NCI-H1417 (cell line): ENCODE measurements at places on chromosomes 13 and 19.

DNA sequence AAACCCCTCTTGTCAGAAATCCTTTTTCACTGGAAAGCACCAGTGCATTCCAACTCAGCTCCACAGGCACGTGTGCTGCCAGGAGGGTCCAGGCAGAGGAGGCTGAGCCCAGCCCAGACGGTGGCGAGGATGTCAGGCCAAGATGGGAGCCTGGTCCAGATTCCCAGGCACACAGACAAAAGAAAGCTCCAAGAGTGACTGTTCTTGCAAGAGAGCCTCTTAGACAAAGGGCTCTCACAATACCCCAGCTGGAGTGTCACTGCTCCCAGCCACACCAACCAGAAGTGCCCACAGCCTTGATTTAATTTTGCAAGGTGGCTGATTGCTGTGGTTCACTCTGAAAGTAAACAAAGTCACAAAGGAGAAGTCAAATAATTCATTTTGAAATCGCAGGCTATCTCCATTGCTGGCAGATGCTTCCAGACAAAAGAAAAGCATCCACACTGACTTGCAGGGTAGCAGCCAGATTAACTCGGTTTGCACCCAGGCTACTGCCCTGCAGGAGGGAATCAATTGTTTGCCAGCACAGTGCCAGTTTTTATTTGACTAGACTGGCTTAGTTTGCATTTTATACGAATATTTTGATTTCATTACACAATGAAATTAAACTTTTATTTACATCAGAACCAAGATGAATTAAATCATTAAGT is 95.1 kb downstream of the RAB20 start:
- peak; percentile 94 for DNase-seq

DNA sequence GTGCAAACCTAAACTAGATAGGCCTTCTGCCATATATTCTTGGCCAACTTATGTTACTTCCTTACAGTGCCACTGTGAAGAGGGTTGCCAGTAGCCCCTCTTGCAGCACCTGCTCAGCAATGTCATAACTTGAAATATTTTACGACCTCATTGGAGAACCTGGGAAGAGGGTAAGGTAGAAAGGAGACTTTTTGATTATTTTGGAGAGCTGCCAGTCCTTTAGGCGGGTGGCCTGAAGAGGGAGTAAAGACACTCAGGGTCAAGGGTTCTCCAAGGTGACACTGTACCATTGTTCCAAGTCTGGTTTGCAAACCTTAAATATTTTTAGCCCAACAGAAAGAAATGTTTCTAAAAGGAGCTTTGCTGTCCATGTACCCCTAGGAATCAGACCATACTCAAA is 118.3 kb downstream of the FLT1 start:
- peak; percentile 56 for DNase-seq

DNA sequence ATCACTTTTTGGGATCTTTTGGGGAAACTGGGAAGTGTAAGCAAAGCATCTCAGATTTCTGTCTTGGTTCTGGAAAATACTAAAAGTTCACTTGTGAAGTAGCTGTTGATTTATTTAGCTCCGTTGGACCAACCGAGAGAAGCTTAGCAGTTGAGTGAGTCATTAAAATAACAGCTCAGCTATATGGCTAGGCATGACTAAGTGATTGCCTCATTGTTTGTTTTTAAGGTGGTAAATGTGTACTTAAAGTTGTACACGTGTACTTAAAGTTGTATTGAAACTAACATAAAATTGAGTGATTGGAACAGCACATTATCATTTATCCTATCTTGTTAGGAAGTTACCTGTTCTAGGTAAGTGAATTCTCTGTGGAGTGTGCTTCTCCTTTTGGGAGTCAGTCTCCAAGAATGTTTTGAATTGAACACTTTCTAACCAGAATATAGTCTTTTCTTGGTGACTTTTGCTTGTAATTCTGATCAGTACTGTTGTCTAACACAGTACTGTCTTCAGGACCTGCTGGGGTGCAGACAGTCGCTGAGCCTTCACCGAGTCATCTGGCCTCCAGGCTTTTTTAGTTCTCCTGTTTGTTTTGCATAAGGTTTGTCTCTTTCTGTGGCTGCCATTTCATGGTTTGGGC is 2.9 kb upstream of the DCUN1D2 start:
- no peak for DNase-seq

- DNase-seq: peak; percentile 5
These were observed 9.7 kb upstream of the LENG8 start for GRCh38 chr19:54439174-54439851.

DNA sequence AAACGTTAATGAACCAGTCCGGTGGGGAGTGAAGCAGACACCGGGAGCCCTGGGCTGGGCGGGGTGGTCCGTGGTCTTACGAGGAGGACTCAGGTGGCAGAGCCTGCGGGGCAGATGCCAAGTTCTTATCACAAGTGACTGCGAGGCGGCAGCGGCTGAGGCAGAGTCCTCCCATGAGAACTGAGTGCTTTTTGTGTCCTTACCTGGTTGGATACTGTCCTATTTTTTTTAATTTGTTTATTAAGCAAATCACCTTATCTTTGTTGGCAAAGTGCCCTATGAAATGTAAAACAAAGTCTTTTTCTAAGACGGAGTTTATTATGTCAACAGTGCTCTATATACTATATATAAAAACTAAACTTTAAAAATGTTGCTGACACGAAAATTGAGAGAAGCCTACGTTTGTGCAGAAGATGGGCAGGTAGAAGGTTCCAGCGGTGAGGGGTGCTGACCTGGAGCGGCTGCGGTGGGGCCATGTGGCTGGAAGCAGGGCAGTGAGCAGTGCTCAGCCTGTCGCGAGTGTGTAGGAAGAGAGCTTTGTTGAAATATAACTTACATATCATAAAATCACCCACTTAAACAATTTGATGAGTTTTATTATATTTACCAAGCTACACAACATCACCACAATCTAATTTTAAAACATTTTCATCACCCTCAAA is 82.2 kb downstream of the ATP11A start:
- no peak for DNase-seq

DNA sequence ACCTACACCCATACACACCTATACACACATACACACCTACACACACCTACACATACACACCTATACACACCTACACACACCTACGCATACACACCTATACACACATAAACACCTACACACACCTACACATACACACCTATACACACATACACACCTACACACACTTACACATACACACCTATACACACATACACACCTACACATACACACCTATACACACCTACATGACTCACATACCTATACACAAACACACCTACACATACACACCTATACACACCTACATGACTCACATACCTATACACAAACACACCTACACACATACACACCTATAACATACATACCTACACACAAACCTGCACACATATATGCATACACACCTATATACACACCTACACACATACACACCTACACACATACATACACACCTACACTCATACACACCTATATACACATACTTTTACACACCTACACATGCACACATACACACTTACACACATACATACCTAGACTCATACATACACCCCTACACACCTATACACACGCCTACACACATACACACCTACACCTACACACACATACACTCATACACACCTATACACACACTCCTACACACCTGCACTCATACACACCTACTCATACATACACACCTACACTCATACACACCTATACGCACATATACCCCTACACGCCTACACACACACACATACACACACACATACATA is 286.7 kb upstream of the MAB21L1 start:
- no peak for DNase-seq

DNA sequence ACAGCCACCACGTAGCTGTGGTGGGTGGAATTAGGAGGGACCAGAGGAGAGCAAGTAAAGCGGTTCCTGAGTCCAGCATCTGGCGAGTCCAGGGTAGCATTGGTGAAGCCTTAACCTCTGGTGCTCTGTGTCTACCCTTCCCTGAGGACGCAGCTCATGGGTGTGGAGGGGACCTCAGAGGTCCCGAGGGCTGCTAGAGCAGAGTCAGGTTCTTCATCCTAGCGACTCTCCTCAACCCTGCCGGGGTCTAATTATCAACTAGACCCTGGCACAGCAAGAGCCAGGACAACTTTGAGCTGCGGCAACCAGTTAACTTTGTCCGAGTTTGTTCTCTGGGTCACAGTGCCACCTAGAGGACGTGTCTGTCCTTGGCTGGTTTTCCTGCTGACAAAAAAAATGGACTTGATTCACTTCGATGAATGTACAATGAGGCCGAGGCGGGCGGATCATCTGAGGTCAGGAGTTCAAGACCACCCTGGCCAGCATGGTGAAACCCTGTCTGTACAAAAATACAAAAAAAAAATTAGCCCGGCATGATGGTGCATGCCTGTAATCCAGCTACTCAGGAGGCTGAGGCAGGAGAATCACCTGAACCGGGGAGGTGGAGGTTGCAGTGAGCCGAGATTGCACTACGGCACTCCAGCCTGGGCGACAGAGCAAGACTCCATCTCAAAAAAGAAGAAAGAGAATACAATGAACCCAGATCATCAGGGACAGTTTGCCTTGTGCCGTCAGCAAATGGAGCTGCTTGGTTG is 25.0 kb downstream of the TSSK6 start:
- peak; percentile 54 for DNase-seq

DNA sequence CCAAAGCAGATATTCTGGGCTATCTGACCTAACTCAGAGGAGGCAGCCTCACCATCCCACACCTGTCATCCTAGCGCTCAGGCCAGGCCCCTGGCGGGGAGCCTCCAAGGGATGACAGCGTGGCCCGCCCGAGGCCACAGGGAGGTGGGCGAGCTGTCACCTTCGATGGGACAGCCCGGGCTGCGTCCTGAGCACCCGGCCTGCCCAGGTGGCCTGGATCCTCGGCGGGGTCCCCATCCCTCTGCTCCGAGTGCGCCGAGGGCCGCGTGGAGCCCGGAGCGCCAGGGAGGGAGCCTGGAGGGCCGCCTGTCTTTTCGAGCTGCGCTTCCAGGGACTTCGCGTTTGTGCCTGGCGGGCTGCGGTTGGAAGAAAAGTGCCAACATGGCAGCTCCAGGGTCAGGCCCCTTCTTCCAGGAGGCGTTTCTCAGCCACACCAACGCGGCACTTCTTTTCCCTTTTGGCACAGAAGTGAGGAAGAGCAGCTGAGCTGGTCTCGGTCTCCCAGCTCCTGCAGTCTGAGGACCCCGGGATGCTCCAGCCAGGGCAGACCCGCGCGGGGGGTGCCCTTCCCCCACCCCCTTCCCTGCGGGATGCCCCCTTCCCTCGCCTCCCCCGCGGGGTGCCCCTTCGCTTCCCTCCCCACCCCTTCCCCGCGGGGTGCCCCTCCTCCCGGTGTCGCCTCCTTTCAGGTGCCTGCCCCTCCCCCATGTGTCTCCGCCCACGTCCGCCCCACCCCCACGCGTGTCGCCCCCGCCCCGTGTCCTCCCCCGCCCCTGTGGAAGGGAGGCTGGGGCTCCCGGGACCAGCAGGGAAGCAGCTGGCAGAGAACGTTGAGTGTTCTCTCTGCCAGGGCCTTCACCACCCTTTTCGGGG is 42.3 kb downstream of the GJA3 start:
- DNase-seq: peak; percentile 63

GRCh38 chr19:18532168-18532890 is 10.5 kb upstream of the ELL start:
- DNase-seq: no peak

DNA sequence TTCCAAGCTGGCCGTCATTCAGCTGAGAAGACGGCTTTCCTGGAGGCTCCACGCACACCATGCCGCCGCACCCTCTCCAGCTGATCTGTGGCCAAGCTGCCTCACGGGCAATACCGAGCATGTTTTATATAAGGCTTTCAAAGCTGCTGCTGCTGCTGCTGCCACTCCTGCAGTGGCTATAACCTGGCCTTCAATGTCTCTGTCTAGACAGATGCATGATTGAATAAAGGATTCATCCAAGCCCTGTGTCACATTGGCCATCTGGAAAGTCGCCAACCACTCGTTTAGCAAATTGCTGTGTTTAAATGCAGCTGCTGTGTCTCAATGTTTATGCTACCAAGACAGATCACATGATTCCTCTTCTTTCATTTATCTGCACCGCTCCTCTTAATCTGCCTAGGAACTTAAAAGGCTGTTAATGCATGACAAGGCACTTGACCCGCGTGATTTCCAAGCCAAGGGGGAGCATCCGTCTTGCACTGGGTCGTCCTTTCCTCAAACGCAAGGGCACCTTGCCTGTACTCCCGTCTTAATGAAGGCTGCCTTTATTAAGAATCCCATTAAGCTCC is 114.3 kb downstream of the TEX26 start:
- peak; percentile 91 for DNase-seq

GRCh38 chr13:37361608-37362007 is 237.0 kb downstream of the POSTN start:
- no peak for DNase-seq

- DNase-seq: no peak
These were observed 60.2 kb downstream of the THSD1 start for GRCh38 chr13:52345631-52346251.

DNA sequence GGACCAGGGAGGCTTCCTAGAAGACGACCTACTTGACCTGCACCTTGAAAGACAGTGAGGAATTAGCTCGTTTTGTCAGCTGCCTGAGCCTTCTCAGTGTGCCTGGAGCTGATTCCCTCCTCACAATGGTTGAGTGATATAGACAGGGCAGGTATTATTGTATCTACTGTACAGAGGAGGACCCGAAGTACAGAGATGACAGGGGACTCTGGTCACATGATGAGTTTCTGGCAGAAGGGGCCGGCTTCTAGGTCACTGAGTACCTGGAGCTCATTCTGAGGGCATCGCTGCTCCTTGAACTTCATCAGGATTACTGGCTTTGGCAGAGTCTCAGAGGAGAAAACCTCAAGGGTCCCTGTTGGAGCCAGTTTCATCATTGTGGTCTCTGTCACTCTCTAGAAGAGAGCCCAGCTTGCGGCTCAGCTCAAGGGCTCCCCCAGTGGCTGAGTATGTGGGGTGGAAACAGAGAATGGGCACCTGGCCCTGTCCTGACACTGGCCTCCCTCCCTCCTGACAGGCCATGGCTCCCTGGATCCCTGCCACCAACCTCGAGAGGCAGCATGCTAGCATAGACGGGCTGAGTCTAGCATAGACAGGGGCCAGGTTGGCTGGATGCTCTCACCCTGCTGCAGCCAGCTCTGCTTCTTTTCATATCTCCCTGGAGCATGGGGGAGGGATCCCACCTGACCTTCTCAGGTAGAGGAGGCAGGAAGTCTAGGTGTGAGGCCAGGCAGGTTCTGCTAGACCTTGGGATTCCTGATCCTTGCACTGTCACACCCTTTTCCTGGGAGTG is 38.7 kb downstream of the NFIX start:
- DNase-seq: peak; percentile 29

DNA sequence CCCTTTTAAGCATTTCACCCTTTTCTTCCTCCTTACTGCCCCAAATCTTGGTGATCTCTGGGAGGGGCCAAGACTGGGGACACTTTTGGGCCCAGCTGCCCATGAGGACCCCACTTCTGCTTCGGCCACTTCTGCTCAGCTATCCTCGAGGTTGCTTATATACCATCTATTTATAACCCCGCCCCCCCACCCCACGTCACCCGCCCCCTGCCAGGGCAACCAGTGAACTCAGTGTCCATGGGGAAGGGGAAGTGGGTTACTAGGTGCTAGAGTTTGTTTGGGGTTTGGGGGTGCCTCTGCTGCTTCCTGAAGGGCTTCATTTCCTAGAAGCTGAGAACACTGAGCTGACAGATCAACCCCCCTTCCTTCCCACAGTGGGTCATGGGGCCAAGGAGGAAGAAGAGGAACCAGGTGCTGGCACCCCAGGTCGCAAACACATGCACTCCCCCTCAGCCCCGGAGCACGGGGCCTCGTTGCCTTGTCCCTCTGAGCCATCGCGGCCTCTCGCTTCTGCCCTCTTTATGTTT is 6.1 kb upstream of the ADGRE5 start:
- no peak for DNase-seq
